ENCODE measurements at places on chromosomes 1 and 21.

GRCh38 chr1:225897595-225898514 lies 8.9 kb upstream of the LEFTY1 start:
- peak; percentile 74 for DNase-seq

GRCh38 chr1:81562934-81563333 lies 237.8 kb upstream of the ADGRL2 start:
- DNase-seq = no peak

- no peak for DNase-seq
Observed at GRCh38 chr1:54971317-54971791, 9.1 kb upstream of the TMEM61 start.

DNA sequence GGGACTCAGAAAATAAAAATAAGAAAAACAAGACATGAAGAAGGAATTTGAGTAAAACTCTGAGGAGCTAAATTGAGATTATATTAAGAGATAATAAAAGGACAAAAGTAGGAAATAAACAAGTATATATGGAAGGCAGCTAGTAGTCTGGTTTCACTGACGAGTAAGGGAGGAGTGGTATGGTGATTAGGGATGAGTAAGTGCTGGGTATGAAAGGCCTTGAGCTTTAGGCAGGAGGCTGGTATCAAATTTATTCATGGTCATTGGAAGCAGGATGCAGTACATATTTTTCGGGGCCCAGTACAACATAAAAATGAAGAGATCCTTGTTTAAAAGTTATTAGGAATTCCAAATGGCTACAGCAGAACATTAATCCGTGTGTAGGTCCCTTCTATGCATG lies 789.7 kb upstream of the PRMT6 start:
- DNase-seq = no peak

DNA sequence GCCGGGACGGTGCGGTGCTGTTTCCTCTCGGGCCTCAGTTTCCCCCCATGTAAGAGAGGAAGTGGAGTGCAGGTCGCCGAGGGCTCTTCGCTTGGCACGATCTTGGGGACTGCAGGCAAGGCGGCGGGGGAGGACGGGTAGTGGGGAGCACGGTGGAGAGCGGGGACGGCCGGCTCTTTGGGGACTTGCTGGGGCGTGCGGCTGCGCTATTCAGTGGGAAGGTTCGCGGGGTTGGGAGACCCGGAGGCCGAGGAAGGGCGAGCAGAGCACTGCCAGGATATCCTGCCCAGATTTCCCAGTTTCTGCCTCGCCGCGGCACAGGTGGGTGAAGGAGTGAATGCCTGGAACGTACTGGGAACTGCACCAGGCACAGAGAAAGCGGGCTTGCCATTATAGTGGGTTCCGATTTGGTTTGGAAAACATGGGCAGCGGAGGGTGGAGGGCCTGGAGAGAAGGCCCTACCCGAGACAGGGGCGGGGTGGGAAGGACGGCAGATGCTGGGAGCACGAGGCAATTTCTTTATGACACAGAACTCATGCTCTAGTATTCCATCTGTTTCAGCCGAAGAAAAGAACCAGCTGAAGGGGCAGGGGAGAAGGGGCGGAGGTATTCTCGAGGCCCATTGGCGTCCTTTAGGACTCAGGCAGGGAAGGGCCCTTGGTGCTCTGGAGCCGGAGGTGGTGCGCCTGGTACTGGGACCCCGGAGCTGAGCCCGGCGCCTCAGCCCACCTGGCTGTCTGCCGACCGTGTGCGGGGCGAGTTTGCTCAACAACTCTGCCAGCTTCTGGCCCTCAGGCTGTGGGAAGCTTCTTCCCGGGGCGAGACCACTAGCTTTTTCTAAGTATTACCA lies 960 bp downstream of the PCSK9 start:
- DNase-seq = no peak

DNA sequence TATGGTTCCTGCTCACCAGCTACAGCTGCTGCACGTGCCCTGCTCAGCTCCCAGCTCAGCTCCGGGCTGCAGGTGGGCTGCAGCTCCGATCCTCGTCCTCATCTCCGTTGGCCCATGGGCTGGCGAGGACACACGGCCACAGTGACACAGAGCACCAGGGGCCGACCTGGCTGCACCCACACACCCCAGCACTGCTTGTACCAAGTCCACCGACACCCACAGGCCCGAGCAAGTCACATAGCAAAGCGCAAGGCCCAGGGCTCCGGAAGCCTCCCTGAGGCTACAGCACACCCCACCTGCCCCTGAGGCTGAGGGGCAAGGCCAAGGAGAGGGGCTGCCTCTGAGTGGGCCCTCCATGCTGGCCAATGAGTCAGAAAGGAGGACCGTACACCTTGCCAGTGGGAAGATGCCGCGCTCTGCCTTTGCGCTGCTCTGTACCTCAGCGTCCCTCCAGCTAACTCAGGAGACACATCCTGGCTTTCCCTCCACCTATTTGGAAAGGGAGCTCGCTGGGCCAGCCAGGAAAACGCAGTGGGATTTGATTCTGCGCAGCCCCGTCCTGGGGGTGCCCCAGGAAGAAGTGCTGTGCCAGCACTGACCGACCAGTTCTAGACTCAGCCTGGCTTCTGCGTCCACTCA lies 124.8 kb downstream of the SIK1 start:
- no peak for DNase-seq

Data from naive thymus-derived CD4-positive, alpha-beta T cell (primary cell).